ENCODE measurements at places on chromosomes 6 and 20. TPM values are rescaled to one million over a fixed set of nuclear protein-coding genes. Genes with fewer than 3 reads are reported as not detected.

The PROCR gene
- total RNA-seq, result 50.8 TPM

The MROH8 gene
- total RNA-seq, result 1.0 TPM

The HEY2 gene
- not detected for total RNA-seq

The CGA gene
- 0.09 TPM for total RNA-seq

The TUBB2B gene
- 2.4 TPM for total RNA-seq

All from smooth muscle cell of bladder (primary cell).